CD8-positive, alpha-beta T cell (primary cell): ENCODE measurements at places on chromosomes 3 and 15.
A peak's percentile ranks its signal among the peaks of the same experiment; 100 is the strongest.

DNA sequence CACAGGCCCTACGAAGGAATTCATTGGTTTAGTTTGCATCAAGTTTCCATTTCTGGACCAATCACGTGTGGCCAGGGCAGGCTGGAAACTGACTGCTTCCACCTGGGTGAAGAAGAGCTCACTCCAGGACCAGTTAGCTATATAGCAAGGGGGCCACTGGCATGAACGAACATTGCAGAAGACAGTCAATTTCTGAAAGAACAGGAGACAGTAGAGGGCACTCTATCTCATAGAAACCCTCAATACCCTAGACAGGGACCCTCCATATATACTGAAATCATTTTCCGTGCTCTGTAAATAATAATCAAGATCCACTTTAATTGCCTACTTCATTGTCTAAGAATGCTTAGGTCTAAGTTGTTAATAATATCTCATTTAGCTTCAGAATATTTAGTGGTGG, 215.6 kb downstream of the CADPS start:
- DNase-seq = no peak

DNA sequence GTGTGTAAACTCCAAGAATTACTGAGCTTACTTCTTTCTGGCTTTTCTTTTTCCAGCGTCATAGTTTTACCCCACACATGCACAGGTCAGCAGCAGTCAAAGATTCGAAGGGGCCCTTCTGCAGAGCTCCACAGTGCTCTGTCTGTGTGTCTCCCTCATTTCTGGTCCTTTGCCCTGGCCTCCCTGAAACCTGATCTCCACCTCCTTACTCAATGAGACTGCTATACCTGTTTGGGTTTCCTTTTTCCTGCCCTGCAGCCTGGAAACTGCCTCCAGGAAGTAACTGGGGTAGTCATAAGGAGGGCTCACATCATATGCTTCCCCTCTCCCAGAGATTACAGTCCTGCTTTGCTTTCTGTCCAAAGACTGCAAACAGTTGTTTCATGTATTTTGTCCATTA, 82.8 kb upstream of the TNIK start:
- DNase-seq = no peak

DNA sequence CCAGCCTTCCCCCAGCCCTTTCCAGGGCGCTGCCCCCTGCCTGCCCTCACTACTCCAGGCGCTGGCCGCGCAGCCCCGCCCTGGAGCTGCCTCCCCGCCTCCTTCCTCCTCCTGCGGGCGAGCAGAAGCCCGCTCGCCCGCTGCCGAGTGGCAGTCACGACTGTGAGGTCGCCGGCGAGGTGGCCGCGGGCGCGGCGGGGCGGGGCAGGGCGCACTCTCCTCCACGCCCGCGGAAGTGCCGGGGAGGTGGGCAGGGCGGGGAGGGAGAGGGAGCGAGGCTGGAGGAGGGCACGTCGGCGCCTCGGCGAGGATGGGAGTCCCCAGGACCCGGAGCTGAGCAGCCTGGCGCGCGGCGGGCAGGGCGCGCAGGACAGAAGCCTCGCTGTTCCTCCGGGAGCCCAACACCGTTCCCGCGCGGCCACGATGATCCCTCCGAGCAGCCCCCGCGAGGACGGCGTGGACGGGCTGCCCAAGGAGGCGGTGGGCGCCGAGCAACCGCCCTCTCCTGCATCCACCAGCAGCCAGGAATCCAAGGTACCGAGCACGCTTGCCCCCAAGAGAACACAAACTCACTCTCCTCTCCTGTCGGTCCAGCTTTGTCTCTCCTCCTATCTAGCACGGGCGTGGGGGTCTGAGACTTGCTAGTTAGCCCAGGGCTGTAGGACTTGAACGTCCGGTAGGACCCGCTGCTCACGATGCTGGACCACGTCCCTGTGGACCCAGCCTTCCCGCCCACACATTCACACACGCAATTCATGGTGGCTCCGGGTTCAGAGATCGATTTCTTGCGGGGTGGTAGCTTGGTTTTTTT, at the start of gene STAC:
TSS of gene STAC (plus strand) at position 284 of the 811 bp plus-strand sequence. CDS start at position 424, 140 bp downstream.
- DNase-seq = no peak

DNA sequence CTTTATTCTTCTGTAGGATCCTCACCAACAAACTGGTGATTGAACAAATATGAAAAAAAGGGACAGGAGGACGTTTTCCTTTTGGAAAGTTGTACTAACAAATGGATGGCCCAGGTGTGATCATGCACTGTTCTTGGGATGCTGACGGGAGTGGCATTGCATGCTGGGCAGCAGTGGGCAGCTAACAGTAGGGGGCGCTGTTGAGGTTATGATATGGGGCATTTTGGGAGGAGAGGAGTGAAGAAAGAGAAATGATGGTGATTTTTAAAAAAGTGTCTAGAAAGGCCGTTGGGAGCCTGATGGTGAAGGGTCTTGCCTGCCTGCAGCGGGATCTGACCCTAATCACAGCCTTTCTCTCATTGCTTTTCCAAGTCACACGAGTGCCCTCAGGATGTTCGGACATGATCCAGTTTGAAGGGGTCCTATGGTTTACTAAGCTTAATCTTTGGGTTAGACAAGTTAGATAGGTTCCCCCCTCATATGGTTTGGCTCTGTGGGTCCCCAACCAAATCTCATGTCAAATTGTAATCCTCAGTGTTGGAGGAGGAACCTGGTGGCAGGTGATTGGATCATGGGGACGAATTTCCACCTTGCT, 46.2 kb upstream of the PRTG start:
- DNase-seq = peak; percentile 41

GRCh38 chr15:39657668-39658067, 76.8 kb downstream of the THBS1 start:
- no peak for DNase-seq

GRCh38 chr3:30688776-30689641, 82.6 kb downstream of the TGFBR2 start:
- no peak for DNase-seq

DNA sequence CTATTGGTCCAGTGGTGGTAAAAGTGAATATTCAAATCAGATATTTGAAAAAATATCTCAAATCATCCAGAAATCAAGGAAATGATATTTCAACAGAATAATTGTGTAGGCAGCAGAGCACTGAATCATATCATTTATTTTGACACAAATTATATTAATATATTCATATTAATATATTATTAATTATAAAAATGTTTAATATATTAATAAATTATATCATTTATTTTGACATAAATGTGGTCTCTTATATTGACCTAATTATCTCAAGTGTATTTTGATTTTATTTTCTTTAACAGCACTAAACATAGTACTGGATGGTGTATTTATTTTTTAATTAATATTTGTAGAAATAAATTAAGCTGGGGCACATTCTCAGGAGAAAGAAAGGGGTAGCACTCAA, 257.7 kb upstream of the THBS1 start:
- DNase-seq = no peak

- DNase-seq = no peak
Measured at GRCh38 chr15:94671858-94672532, 440.6 kb downstream of the MCTP2 start.

DNA sequence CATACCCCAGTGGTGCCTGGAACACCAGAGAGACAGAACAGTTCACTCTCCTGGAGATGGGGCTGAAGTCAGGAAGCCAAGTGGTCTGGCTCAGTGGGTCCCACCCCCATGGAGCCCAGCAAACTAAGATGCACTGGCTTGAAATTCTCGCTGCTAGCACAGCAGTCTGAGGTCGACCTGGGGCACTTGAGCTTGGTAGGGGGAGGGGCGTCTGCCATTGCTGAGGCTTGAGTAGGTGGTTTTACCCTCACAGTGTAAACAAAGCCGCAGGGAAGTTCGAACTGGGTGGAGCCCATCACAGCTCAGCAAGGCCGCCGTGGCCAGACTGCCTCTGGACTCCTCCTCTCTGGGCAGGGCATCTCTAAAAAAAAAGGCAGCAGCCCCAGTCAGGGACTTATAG, 272.0 kb downstream of the KLF13 start:
- DNase-seq = no peak

DNA sequence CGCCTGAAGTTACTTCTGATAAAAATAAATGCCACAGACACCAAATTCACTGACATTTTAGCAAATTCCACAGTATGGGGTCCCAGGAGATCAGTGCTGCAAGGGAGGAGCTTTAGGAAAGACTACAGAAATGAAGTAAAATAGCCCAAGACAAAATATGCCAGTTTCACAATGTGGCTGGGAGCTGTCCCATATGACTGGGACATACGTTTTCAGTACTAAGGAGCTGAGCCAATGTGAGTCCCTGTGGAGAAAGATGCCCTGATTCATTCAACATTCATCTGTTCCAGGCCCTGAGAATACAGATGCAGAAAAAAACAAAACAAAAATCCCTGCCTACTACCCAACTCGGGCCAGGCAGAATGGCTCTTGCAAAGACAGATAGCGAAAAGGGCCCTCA, 63.4 kb upstream of the FAM174B start:
- no peak for DNase-seq

DNA sequence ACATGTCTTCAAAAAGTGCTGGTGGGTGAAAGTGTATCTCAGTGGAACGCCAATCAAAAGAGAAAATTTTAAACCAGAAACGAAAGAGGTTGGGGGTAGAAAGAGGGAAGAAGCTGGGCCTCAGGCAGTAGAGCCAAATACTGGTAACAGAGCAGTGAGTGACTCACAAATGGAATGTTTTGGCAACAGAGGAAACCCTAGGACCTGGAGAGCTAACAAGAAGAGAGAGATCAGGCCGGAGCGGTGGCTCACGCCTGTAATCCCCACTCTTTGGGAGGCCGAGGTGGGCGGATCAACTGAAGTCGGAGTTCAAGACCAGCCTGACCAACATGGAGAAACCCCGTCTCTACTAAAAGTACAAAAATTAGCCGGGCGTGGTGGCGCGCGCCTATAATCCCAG, 450.8 kb upstream of the NAALADL2 start:
- no peak for DNase-seq

DNA sequence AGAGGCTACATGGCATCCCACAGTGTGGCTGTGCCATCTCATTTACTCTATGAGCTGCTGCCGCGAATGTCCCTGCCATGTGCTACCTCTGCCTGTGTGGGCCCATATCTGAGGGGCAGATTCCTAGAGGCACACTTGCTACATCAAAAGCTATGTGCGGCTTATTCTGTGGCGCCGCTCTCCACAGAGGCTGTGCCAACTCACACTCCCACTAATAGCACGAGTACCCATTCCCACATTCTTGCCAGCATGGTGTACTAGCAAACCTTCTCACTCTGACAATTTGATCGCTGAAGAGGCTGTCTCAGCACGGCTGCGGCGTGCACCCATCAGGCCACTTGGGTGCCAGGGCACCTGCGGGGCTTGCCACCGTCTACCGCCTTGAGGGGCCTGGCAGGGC, 31.2 kb upstream of the MUSTN1 start:
- no peak for DNase-seq

GRCh38 chr3:173221010-173221409, 80.0 kb upstream of the SPATA16 start:
- no peak for DNase-seq

DNA sequence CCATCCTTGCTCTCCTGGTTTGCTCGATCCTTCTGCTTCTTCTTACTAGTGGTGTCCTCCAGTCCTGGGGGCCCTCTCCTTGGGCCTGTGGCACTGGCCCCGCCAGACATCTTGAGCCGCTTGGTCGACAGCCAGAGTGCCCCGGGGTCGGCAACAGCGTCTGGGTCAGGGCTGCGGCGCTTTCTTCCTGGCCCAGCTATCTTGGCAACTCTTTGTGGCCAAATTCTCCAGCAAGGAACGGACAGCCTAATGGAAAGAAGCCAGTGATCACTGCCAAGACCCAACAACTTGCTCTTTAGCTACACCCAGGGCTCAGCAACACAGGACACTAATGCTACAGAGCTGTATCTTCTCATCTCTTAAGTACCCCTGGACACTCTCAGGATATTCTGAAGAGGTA, 1.6 kb downstream of the USP19 start:
- no peak for DNase-seq

DNA sequence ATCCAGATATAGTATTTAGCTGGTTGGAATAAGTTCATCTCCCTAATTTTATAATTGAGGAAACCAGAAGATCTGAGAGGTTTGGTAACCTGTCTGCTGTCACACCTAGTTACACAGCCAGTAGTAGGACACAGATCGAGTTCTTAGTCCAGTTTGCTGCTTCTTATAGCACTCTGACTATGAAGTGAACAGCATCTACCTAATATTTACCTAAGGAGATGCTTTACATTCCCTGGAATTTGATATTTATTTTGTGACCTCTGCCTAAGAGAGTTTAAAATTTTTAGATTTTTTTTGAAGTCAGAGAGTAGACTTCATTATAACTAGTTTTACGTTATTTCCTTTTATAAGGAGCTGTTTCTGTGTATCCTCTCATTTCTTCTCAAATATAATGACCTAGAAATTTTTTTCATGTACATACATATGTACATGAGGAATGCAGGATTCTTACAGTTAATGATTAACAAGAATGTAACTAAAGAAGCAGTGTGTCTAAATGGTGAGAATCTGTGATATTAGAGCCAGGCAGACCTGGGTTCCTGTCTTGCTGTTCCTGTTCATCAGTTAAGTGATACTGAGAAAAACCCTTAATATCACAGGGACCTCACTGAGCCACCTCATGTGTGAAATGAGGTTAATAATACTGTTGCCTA, 4.3 kb downstream of the ARHGEF26 start:
- no peak for DNase-seq

GRCh38 chr3:126035362-126036050, 48.4 kb downstream of the SLC41A3 start:
- DNase-seq = no peak

DNA sequence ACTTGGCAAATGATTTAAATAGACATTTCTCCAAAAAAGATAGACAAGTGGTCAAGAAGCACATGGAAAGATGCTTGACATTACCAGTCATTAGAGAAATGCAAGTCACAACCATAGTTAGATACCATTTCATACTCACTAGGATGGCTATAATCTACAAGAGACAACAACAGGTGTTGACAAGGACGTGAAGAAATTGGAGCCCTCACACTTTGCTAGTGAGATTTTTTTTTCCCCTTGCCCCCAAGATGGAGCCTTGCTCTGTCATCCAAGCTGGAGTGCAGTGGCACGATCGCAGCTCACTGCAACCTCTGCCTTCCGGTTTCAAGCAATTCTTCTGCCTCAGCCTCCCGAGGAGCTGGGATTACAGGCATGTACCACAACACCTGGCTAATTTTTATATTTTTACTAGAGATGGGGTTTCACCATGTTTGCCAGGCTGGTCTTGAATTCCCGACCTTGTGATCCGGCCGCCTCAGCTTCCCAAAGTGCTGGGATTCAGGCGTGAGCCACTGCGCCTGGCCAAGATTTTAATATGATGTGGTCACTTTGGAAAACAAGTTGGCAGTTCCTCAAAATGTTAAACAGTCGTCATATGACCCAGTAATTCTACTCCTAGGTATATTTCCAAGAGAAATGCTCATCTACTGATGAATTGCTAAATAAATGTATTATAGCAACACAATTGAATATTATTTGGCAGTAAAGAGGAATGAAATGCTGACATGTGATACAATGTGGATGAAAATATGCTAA, 103.3 kb downstream of the ATG7 start:
- DNase-seq = no peak
